Body of pancreas (tissue), 4 donors: ENCODE measurements at places on chromosomes 3 and 15. TPM values are rescaled to one million over a fixed set of nuclear protein-coding genes. Genes with fewer than 3 reads are reported as not detected.

Gene ONECUT1
- total RNA-seq: 126 TPM

Gene RFX7
- 2.6 TPM for total RNA-seq

Gene ENTPD3
- total RNA-seq: 12.2 TPM

GRCh38 chr3:107976202-107976800 is 114.5 kb downstream of the CD47 start:
- H3K27me3 ChIP-seq: no peaks in the 10 kb centered on the region
- H3K36me3 ChIP-seq: no peaks in the 10 kb centered on the region
- no peak overlapping the region for H3K4me3 ChIP-seq

DNA sequence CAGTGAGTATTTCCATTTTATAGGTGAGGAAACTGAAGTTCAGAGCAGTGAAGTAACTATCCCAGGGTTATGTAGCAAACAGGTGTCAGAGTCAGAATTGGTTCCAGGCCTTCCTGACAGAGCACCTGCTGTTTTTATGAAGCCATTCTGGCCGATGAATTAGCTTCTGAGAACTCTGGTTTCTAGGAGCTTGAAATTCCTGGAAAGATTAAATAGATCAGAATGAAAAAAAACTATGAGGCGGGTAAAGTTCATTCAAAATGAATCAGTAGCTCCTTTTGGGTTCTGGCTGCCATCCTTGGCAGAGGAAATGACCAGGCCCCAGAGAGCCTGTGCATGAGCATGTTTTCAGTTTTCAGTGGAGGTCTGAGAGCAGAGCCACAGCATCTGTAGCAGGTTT is 59.3 kb upstream of the CFAP161 start:
- DNase-seq: no peak
- H3K4me3 ChIP-seq: no peak overlapping the region
- no peaks in the 10 kb centered on the region for H3K36me3 ChIP-seq
- H3K27ac ChIP-seq: no peak overlapping the region

- peaks cover 21% of the 10 kb centered on the region for H3K4me1 ChIP-seq
- H3K27me3 ChIP-seq: no peaks in the 10 kb centered on the region
- H3K36me3 ChIP-seq: no peaks in the 10 kb centered on the region
- H3K4me3 ChIP-seq: no peak overlapping the region
Observed at GRCh38 chr3:55617385-55617784, 130.3 kb upstream of the WNT5A start.

DNA sequence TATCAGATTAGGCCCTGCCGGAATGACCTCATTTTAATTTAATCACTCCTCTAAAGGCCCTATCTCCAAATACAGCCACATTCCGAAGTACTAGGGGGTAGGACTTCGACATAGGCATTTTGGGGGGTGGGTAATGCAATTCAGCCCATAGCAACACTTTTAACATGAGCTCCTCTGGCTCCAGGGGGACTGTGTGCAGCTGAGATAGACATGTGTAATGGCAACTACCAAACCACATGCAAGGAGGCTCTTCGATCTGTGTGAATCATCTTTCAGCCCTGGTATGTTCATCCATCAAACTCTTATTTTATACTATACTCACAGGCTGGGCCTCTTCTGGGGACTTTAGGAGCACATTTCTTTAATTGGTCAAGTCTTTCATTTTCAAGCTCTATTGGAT is 57.4 kb upstream of the PPARG start:
- DNase-seq: no peak
- H3K27ac ChIP-seq: no peak overlapping the region
- no peaks in the 10 kb centered on the region for H3K36me3 ChIP-seq
- H3K27me3 ChIP-seq: no peaks in the 10 kb centered on the region
- no peak overlapping the region for H3K4me3 ChIP-seq
- H3K4me1 ChIP-seq: no peaks in the 10 kb centered on the region

GRCh38 chr3:154954757-154955156 is 125.4 kb upstream of the MME start:
- H3K4me1 ChIP-seq: no peaks in the 10 kb centered on the region
- no peaks in the 10 kb centered on the region for H3K27me3 ChIP-seq

DNA sequence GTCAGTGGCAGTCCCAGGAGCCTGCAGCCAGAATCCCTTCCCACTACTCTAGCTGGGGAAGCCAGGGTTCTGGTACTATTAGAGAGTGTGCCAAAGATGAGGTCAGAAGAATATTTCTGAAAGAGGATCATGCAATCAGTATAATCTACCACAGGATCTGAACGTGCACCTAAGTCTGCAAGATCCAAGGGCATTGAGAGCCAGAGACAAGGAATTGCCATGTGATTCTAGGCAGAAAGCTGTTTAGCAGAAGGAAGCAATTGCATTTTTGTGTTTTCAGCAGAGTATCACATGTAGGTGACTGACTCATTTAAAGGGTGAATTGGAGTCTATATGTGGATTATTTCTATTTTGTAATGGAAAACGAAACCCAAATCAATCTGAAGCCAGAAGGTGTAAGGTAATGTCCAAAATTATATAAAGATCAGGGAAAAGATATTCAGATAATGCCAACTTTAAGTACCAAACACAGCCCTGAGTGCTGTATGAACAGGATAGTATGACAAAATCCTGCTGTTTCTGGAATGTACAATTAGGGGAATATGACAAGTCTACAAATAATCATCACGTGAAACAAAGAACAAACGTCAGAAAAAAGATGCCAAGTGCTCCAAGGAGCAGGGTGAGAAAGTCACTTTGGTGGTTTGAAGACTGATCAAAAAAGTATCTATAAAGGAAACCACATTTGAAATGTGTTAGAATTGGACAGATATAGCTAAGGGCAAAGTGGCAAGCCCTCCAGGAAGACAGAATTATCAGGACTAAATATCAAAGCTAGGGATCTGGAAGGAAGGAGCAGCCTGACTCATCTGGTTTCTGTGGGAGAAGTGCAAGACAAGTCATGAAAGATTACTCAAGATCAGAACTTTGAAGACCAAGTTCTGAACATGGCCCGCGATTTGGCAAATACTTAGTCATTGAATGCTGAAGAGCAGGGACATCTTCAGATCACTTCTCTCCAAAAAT is 1036.6 kb downstream of the NTRK3 start:
- no peaks in the 10 kb centered on the region for H3K4me1 ChIP-seq
- H3K4me3 ChIP-seq: no peak overlapping the region
- H3K27me3 ChIP-seq: no peaks in the 10 kb centered on the region

Gene CCDC54
- total RNA-seq: not detected

DNA sequence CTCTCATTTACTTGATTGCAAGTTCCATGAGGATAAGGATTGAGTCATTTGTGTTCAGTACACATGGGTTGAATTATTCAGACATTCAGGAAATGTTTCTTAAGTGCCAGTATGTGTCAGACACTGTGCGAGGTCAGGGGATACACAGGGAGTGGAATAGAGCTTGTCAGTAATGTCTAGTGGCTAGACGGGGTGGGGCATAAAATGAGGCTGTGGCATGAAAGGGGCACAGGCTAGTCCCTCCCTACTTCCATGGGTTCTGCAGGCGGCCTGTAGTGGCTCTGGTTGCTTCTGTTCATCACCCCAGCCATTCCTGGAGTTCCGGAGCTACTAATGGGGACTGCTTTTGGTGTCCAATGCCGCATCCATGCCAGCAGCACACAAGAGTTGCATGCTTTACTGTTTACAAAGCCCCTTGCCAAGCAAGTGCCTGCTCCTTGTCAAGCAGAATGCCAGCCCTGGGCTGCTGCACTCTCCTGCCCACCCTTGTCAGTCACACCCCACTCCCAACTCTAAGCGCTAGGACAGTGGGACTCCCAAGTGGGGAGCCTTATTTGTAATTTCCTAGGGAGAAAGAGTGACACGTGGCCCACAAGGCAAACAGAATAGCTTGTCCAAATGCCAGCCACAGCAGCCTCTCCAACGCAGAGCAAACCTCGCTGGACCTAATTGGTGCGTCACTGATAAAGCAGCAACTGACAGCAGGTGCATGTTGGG is 70.8 kb downstream of the RAB11A start:
- H3K4me1 ChIP-seq: no peaks in the 10 kb centered on the region
- no peak overlapping the region for H3K27ac ChIP-seq
- H3K36me3 ChIP-seq: no peaks in the 10 kb centered on the region
